Fibroblast of skin of abdomen (primary cell): ENCODE measurements at places on chromosomes 7 and 10.
A peak's percentile ranks its signal among the peaks of the same experiment; 100 is the strongest.

DNA sequence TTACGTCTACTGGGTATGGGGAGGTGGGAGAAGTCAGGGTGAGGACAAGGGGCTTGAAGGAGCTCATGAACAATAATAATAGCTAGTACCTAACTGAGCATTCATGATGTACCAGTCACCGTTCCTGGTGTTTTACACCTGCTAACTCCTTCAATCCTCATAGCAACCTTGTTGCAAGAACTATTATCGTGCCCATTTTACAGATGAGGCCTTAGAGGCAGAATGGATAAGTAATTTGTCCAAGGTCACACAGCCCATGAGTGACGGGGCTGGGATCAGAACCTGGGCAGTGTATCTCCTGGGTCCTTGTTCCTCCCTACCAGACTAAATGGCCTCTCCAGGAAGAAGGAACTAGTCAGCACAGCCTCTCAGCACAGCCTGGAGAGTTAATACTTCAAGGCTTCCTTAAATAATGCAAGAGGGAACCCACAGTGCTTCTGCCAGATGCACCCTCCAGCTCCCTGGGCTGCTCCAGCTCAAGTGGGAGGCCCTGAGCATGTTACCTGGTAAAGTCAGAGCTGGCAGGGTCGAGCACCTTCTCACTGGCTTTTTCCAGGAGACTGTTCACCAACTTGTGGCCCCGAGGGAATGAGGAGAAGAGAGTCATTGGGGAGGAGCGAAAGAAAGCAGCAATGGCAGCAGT lies 28.8 kb downstream of the RRP12 start:
- no peak for DNase-seq

DNA sequence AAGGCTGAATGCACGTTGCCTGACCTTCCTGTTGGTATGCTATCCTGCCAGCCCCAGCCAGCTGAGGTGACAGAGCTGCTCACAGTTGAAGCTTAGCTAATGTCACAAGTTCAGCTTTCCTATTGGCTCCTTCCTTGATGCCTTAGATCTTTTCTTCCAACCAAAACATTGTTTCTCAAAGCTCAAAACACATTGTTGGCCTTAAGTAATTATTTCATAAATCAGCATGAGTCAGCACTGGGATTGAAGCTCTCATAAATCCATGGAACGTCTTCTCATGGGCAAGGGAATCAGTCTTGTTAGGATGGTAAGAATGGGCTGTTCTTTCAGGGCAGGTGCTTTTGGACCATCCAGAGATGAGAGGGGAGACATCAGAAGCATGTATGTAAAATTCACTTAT lies 128.1 kb upstream of the SAMD8 start:
- DNase-seq: no peak

DNA sequence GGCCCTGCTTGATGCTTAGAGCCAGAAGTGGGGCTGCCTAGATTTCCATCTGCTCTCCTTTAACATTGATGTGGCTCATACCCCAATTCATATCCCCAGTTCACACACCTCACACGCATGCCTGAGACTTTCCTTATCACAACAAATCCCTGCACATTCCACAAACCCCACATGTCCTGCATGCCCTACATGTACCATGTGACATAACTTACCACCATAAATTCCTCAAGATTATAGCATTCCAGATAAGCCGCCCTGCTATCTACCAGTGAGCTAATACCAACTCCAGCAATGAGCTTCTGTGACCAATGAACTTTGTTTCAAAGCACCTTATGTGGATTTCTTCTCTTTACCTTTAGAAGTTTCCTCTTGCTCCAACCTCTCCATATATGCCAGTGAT lies 104.7 kb upstream of the RAB11FIP2 start:
- DNase-seq: no peak

GRCh38 chr7:156963472-156963871 lies 14.0 kb downstream of the NOM1 start:
- DNase-seq: no peak

DNA sequence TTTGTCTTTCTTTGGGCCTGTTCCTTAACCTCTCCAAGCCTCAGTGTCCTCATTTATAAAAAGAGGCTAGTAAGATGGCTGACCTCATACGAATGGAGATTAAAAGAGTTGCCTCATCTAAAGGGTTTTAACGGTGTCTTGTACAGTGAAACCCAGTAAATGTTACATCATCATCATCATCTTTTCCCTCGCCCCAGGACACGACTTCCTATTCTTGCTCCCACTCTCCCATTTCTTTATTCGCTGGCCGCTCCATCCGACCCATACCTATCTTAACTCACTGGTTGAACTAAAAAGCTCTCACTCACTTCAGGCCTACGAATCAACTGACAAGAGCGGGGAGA lies 554 bp downstream of the FRA10AC1 start:
- DNase-seq: peak; percentile 49

- no peak for DNase-seq
Observed at GRCh38 chr7:157861031-157861491, 524.3 kb downstream of the DNAJB6 start.

- peak; percentile 35 for DNase-seq
Observed at GRCh38 chr10:75379212-75379724, 22.3 kb downstream of the ZNF503 start.

GRCh38 chr7:108332937-108333336 lies 123.3 kb downstream of the NRCAM start:
- DNase-seq: no peak

GRCh38 chr7:110568388-110568787 lies 522.5 kb upstream of the LRRN3 start:
- DNase-seq: no peak

GRCh38 chr7:51517187-51517586 lies 200.6 kb upstream of the COBL start:
- no peak for DNase-seq

- no peak for DNase-seq
Observed at GRCh38 chr7:156380261-156380660, 260.3 kb upstream of the RNF32 start.

DNA sequence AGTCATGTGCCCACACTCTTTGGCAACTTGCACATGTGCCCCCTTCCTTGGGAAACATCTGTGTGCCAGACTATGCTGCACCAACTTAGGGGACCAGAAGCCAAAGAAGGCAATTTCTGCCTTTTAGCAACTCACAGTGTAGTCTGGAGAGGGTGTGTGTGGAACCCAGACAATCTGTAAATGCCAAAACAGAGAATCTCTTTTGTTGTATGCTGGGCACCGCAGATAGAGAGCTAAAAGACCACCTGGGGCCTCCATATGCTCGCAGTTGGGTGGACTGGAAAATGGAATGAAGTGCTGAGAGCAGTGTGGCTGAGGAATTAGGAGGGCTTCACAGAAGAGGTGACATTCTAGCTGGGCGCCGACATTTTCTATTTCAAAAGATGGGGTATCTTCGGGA lies 26.4 kb downstream of the UBTD1 start:
- no peak for DNase-seq

- DNase-seq: peak; percentile 81
Observed at GRCh38 chr10:110802090-110802489, 69.6 kb upstream of the PDCD4 start.

- DNase-seq: no peak
Observed at GRCh38 chr10:133191651-133192050, 31.6 kb downstream of the KNDC1 start.

DNA sequence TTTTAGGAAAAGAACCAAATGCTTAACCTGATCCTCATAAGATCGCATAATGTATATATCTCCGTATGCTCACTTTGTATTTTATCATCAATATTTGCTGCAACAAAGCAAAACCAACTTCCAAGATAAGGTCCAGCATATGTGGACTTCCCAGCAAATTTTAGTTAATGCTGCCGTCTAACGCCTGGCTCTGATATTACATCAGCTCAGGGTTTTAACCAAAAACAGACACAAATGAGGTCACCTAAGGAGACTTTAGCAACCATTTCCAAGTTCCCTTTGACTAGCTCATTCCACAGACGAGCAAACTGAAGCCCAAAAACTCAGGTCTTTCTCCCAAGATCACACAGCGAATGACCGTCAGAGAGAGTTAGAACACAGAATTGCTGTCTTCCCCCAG lies 59.4 kb upstream of the UCN3 start:
- peak; percentile 65 for DNase-seq

DNA sequence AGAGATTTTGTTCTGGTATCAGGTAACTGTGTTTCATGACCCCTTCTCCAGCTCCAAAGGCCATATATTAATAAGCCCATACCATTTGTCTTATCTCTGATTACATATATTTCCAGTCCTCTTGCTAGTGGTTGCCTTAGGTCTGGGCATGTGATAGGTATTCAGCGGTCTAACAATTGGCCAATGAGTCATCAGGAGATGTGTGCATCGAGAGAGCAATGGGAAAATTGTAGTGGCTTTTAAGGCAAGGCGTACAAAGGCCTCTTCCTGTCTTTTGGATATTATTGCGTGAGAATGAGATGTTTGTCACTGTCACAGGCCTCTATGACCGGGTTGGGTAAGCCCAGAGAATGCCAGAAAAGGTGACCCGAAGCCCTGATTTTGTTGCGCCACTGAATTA lies 38.6 kb upstream of the SFRP5 start:
- DNase-seq: no peak
